NCI-H446 (cell line): ENCODE measurements at places on chromosomes 12 and 14.
A peak's percentile ranks its signal among the peaks of the same experiment; 100 is the strongest.

GRCh38 chr12:52879394-52880351 is 25.2 kb downstream of the KRT8 start:
- peak; percentile 84 for DNase-seq

- DNase-seq: no peak
Observed at GRCh38 chr14:73792481-73792880, 59.1 kb upstream of the PTGR2 start.

DNA sequence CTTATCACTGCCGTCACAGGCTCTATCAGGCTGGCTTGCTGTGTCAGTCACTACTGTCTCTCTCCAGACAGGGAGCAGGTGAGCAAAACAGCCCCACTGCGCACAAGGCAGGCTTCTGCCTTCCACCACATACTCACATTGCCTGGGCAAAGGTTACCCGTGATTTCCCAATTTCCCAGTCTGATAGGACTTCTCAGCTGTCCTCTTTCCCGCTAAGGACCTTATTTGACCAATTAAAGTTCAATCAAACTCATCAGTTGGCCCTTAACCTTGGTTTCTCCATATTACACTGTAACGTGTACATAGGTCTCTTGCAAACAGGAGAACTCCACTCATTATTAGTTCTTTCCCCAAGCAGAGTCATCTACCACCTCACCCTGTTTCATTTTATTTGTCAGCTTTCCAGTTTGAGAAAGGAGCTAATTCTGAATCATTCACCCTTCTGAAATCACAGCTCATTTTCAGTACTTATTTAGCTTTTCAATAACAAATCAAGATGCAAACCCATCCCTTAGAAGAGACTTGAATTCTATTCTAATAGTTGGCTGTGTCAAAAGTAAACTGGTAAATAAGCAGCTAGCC is 170.8 kb downstream of the ESR2 start:
- DNase-seq: no peak

GRCh38 chr14:21071225-21072030 is 1.3 kb downstream of the ARHGEF40 start:
- DNase-seq: peak; percentile 82

- no peak for DNase-seq
Observed at GRCh38 chr12:95116773-95117172, 43.4 kb upstream of the NR2C1 start.

GRCh38 chr12:26767116-26767515 is 65.9 kb downstream of the ITPR2 start:
- DNase-seq: no peak

- DNase-seq: no peak
Observed at GRCh38 chr14:69428289-69428998, 30.0 kb downstream of the SLC39A9 start.

DNA sequence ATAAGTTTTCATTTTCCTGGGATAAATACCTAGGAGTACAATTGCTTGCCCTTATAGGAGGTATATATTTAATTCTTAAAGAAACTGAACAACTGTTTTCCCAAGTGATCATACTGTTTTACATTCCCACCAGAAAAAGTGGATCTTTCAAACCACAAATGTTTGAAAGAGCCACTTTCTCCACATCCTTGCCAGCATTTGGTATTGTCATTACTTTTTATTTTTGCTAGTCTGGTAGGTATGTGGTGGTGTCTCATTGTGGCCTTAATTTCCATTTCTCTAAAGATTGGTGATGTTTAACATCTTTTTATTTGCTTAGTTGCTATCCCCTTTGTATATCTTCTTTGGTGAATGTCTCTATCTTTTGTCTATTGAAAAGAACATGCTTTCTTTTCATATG is 50.6 kb downstream of the CCDC91 start:
- DNase-seq: no peak
